ENCODE measurements at places on chromosomes 12 and 14.
A peak's percentile ranks its signal among the peaks of the same experiment; 100 is the strongest.

DNA sequence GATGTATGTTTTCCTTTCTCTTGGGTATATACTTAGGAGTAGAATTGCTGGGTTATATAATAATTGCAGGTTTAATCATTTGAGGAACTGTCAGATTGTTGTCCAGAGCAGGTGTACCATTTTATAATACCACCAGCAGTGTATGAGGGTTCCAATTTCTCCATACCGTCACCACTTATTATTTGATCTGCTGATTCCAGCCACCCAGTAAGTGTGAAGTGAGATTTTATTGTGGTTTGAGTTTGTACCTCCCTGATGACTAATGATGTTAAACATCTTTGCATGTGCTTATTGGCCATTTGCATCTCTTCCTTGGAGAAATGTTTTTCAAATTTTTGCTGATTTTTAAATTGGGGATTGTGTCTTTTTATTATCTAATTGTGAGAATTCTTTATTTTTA is 15.1 kb downstream of the NCKAP5L start:
- DNase-seq: no peak

DNA sequence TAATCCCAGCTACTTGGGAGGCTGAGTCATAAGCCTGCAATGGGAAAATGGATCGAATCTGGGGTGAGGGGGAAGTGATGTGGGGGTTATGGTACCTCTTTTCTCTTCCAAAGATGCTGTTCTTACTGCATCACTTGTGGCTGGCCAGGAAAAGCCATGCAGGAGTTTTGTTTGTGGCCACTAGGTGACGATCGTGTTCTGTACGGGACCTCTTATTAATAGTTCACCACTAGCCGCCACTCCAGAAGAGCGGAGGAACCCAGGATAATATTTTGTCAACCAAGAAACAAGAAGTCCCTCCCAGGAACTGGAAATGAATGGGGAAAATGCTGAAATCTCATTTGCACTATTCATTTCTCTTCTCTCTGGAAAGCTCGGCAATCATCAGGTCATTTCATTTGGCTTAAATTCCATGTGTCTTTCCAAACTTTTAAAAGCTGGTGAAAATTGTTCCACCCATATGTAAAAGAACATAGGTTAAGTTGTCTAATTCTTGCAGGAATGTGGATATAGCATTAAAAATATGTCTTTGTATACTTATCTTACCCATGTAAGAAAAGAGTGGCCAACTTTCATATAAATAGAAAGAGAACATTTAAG is 8.9 kb downstream of the GPR65 start:
- peak; percentile 16 for DNase-seq

GRCh38 chr14:92603309-92604242 is 90.0 kb downstream of the RIN3 start:
- DNase-seq: peak; percentile 23

GRCh38 chr12:50642761-50643160 is 121.1 kb upstream of the ATF1 start:
- DNase-seq: no peak

GRCh38 chr14:46887144-46887543 is 235.6 kb upstream of the RPL10L start:
- DNase-seq: no peak

DNA sequence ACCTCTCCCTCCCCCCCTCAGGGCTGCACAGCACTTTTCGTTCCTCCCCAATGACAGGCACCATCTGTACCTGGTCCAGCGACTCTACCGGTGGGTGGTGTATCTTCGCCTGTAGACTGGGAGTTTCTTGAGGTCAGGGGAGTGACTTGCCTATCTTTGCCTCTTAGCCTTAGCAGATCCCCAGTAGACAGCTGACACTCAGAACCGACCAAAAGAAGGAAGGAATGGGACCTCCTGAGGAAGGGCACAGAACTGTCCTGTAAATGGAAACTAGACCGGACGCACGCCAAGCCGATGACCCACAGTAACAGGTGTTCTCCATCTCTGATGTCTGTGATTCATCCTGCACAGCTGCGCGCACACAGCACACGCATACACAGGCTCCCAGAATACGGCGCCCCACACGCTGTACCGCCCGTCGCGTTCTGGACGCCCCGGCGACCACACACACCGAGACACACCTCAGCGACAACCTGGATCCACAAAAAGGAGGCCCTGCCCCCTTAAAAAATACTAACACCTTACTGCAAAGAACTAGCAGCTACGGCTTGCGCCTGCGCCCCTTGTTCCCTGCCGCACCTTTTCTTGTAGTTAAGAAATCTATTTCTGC is 673 bp upstream of the TTC9 start:
- peak; percentile 30 for DNase-seq

DNA sequence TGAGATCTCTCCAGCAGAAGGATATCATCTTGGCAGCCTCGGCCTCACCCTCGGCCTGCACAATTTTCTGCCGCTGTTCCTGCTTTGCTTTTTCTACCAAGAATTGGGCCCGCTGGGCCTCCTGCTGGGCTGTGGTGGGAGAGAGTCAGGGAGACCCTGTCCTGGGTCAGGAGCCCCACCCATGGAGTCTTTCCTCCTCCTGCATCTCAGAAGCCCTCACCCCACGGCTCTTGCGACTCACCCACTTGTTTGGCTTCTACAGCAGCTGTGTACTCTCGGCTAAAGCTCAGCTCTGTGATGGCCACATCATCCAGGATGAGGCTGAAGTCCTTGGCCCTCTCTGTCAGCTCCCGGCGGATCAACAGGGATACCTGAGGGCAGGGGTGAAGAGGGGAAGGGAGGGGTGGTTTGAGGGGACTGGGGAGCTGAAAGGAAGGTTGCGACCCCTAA is 2.8 kb downstream of the PHB2 start:
- DNase-seq: no peak

GRCh38 chr12:21683115-21683514 is 25.5 kb upstream of the LDHB start:
- no peak for DNase-seq

- DNase-seq: no peak
Measured at GRCh38 chr14:68081489-68081888, 261.9 kb downstream of the RAD51B start.

- peak; percentile 83 for DNase-seq
Measured at GRCh38 chr14:89425931-89426330, 8.9 kb upstream of the FOXN3 start.

DNA sequence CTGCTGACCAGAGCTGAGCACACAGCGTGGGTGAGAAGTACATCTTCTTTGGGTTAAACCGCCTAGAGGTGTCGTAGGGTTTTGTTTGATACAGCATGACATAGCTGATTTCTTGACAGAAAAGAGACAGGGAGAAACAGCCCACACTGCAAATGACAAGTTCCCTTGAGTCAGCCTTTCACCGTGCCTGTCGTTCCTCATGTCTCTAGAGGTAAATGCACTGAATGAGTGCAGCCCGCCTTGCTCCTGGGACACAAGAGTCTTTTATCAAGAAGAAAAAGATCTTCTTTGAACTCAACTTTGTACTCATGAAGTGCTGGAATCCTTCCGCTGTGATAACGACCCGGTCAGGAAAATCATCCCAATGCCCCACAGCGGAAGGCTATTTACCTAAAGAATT is 77.6 kb downstream of the TMEM132D start:
- DNase-seq: no peak

DNA sequence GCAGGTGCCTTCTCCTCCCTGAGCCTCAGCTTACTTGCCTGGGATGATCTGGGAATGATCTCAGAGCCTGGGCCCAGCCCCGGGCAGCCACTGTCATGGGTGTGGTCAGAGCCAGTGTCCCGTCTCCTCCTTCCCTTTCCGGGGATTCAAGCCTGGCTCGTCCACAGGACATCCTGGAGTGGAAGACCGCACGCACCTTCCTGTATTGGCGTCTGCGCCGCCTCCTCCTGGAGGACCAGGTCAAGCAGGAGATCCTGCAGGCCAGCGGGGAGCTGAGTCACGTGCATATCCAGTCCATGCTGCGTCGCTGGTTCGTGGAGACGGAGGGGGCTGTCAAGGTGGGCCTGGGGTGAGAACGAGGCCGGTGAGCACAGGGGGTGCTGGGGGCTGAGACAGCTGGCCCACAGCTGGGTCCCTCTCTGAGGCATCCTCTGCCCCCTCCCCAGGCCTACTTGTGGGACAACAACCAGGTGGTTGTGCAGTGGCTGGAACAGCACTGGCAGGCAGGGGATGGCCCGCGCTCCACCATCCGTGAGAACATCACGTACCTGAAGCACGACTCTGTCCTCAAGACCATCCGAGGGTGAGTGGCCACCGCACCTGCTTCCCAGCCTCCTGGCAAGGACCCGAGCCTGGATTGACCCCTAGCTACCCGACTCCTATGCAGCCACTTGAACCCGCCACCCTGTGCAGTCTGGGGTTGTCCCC is 44.0 kb downstream of the FOXN4 start:
- no peak for DNase-seq

DNA sequence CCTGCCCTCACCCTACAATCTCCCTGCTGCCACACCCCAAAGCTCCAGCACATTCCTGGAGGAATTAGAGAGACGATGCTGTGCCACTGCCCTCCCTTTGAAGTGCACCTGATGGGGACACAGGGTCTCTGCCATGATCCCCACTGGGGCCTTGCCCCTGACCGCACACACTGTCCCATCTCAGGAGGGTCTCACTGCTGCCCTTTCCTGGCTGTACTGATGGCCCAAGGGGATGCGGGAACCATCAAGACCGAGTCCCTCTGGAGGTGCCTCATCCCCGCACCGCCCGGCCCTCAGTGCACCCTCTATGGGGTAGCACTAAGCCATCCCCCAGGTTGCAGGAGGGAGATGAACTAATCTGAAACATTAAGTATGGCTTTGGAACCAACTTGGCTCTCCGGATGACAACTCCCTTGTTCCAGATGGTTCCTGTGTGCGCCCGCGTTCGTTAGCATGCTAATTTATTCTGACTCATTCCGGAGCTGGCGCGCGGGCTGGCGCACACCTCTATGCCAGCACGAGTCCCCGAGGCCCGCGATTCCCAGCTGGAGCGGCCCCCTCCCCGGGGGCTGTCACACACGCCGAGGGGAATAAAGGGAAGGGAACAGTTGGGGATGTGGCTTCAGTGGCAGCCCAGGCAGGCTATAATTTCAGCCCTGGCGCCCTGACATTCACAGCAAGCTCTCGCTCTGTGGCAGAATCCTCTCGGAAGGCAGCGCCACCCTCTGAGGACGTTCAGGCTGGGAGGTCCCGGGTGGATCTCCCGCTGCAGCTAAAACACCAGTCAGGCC is 34.2 kb upstream of the C14orf180 start:
- DNase-seq: no peak

- DNase-seq: no peak
Measured at GRCh38 chr14:51298895-51299294, 58.8 kb downstream of the TMX1 start.

DNA sequence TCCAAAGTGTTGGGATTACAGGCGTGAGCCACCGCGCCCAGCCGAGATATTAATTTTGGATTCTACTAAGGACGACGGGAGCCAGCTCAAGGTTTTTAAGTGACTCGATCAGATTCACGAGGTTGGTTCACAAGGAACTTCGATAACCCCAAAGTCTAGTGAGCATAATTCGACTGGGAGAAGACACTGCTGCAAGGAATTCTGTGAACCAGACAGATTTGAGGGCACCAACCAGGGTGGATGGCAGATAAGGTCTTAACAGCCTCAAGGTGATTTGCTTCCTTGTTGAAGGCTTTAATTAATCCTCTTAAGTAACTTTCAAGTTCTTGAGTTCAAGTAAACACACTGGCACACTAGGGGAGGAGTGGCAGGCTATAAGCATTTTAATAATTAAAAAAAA is 1.1 kb upstream of the KLHDC2 start:
- DNase-seq: no peak

DNA sequence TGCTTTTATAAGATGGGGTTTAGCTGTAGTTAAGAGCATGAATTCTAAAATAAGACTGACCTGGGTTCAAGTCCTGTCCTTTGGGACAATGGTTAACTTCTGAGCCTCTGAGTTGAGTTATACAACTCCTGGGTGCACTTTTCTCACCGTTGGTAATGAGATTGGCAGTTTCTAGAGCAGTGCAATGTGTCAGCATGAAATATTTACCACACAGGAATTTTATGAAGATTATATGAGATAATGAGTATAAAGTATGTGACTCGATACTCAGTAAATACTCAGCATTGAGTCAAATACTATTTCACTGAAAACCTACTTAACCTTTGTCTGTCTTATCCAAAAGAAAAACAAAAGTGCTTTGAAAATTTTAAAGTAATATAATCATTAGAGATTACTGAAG is 214.2 kb downstream of the CPNE8 start:
- DNase-seq: no peak

DNA sequence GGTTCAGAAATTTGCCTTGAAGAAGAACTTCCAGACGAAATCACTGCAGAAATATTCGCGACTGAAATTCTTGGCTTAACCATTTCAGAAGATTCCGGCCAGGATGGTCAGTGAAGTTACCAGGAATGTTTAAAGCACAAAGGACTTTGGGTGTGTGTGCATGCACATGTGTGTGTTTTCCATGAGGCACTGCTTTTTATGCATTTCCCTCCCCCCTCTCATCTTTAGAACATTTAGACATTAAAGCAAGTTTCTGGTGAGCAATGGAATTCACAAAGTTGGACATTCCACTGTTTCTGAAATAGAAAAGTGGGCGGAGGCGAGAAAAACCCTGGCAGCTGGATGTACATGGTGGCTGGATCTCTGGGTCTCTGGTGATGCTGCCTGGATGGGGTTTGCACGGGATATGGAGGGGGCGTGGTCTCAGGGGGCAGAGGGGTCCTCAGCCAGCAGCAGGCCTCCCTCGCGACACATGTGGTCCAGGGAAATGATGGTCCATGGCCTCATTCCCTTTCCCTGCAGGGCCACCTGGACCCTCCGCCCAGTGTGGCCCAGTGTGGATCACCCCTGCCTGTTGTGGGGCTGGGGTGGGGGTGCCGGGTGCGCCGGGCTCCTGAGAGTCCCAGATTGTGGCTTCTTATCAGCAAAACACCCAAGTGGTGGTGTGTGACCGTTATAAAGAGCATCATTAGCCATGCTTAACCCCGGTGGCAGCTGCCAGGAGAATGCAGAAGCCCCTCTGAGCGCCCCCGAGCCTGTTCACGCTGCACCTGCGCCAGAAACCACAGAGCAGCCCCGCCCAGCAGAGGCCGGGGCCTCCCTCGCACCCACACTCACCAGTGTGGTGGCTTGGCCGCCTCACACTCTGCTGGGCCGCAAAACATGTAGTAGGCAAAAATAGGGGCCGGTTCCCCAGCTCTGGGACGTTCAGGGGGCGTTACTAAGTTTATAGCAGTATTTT is 17.8 kb upstream of the BCL7A start:
- no peak for DNase-seq

GRCh38 chr12:68796399-68796798 is 11.6 kb upstream of the MDM2 start:
- no peak for DNase-seq

DNA sequence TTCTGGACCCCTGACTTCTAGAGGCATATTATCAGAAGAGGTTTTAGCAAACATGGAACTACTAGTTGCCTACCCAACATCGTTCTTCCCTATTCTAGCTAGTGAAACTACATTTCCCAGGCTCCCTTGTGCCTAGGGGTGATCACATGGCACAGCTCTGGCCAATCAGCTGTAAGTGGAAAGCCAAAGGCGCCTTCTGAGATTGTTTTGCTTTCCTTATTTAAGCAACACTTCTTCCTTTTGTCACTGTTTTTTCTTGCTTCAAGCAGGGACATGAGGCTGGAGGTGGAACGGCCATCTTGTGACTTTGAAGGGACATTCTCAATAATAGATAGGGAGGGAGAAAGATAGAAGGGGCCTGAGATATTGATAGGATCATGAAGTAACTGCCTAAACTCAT is 136.7 kb downstream of the ZNF664 start:
- DNase-seq: peak; percentile 5

Data from MG63 (cell line).